ENCODE measurements at places on chromosomes 6 and 20.

- DNase-seq, result no peak
These were observed 62.0 kb downstream of the FAM120B start for GRCh38 chr6:170368544-170368943.

- DNase-seq, result no peak
These were observed 38.4 kb downstream of the TMEM242 start for GRCh38 chr6:157284738-157285421.

DNA sequence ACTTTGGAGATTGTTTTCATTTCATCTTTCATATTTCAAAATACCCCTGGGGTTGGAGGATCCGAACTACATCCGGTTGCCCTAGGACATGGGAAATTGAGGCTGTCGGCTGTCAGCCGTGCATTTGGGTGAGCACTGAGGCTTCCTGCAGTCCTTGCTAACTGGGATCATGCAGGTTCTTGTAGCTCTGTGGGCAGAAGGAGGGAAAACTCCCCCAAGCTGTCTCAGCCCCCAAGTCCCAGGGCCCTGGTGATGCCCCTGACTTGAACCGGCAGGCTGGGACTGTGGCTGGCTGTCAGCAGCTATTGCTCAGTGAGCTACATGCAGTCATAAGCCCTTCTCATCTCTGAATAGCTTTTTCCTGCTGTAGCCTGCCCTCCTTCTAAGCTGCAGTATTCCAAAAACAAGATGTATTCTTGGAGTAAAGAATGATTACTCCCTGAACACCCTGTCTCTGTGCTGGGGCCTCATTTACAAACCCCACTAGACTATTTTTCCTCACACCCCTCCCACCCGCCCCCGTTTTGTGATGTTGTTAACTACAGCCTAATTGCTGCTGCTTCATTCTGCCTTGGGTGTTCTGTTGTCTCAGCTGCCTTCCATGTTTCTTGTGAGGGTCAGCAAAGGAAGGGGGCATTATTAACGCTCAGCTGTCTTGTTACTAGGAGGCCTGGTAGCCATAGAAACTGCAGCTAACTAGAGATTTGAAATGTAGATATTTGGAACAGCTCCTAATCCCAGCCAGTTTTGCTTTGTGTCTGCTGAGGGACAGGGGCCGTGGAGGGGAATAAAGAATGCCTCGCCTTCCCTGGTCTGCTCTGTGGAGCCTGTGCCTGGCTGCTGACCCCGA lies 18.1 kb downstream of the MTRES1 start:
- no peak for DNase-seq

GRCh38 chr6:141199074-141199473 lies 933.7 kb upstream of the GJE1 start:
- no peak for DNase-seq

- peak; percentile 44 for DNase-seq
These were observed 125.0 kb downstream of the C6orf118 start for GRCh38 chr6:165184192-165184979.

DNA sequence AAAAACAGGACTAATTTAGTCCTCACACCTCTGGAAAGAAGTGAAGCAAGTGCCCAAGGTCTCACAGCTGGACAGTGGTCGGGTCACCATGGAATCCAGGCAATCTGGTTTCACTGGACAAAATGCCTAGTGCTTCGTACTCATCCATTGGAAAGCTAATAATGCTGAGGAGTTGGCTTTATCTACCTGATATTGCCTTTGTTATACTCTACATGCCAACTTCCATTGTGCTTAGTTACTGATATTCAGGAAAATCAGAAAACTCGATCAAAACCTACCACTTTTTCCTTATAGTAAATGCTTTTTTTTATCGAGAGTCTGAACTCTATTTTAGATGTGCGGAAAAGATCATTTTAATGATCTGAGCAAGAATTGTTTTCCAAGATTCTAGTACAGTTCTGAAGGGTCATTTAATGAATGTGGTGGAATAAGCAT lies 966 bp downstream of the CFAP206 start:
- DNase-seq, result no peak

DNA sequence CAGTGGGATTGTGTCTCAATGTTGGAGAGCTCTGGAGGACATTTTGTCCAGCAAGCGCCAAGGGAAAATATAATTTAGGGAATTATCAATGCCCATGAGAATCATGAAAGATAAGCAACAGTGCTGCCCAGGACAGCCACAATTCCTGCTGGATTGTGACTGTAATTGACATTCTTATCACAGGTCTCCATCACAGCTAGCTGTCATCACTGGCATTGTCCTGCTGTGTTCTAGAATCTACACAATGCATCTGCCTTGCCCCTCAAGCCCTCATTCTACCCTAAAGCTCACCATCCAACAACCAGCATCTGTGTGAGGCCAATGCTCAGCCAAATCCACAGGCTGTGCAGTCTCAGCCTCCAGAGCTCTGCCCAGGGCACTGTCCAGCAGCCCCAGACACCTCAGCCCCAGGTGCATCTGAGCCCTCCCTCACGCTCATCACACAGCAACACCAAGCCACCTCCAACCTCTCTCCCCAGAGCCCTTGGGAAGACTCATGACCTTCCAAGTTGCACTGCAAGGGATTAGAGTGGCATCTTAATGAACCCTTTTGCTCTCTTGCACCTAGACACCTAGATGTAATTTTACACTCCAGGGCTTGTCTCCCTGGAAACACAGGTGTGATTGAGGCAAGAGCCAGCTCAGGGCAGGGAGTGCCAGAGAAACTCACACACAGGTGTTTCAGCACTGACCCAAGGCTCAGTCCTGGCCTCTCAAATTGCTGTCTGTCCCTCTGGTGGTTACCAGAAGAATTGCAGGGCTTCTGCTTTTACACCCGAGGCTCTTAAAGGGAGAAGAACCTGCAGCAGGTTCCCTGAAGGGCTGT lies 85.2 kb upstream of the PHACTR3 start:
- DNase-seq, result peak; percentile 11

DNA sequence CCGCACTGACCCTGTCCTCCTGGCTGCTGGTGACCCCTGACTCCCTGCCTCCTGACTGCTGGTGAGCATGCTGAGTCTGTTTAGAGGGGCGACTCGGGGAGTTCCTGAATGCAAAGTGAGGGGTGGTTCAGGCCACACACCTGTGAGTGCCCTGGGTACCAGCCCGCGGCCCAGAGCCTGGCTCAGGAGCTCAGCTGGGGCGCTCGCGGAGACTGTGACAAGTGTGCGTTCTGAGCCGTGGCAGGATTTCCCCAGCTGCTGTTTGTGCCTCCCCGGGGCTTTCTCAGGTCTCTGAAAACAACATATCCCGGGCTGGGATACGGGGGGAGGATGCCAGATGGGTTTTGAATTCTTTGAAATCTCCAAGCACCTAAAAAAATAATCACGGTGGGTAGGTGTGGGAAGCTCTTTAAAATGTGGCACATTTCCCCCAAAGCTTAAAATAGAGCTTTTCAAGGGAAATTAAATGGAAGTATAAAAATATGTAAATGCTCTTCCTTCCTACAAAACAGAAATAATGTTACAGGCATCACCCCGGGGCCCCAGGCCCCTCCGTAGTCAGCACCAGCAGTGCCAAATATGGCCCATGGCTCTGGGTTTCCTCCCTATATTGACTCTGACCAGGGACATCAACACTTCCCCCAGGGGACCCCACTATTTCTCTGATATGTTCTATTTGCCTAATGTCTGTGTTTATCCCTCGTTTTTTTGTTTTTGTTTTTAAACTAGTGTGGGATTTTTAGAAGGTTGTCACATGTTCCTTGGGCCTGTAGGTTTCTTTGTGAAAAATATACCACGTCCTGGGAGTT lies 49.9 kb upstream of the TAGAP start:
- DNase-seq, result no peak

- DNase-seq, result no peak
These were observed 143.5 kb upstream of the AKAP12 start for GRCh38 chr6:151096255-151096612.

DNA sequence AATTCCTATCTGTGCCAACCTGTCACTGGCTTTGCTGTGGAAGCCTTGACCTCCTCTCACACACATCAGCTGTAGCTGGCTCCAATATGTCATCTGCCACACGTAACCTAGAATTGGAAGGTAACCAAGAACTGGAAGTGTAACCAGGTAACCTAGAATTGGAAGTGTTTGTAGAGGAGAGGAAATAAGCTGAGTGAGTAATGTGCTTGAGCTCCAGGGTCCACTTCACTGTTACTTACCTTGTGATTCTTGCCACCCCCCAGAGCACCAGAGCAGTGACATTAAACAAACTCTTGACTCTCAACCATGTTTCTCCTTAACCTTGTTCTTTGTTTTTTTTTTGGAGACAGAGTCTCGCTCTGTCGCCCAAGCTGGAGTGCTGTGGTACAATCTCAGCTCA lies 350.5 kb downstream of the NRN1 start:
- no peak for DNase-seq

DNA sequence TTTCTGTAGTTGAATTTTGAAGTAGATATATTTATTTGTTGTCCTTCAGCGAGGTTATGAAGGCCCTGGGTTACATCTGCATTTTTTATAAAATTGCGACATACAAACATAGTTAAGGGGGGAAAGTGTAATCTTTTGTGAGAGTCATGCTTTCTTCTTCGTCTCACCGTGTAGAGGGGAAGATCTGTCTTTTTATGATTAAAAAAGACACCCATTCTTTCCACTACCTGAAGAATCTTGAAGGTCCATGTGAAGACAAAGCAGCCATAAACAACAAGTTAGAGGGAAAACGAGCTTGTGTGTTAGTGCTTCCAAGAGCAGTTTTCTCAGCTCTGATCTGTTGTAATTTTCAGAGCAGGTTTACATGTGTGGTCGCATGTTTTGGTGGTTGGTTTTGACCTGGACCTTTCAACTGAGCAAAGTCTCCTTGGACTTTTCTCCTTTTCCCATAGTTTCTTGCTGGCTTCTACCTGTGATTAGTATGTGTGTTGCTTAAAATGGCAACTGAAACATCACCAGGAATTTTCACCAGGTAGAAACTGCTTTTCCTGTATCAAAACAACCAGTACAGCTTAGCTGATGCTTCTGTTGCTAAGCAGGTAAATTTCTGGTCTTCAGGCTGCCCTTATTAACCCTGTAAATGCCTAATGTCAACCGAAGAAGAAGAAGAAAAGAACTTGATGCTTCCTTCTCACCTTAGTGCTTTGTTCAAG lies 37.3 kb downstream of the RREB1 start:
- DNase-seq, result no peak

DNA sequence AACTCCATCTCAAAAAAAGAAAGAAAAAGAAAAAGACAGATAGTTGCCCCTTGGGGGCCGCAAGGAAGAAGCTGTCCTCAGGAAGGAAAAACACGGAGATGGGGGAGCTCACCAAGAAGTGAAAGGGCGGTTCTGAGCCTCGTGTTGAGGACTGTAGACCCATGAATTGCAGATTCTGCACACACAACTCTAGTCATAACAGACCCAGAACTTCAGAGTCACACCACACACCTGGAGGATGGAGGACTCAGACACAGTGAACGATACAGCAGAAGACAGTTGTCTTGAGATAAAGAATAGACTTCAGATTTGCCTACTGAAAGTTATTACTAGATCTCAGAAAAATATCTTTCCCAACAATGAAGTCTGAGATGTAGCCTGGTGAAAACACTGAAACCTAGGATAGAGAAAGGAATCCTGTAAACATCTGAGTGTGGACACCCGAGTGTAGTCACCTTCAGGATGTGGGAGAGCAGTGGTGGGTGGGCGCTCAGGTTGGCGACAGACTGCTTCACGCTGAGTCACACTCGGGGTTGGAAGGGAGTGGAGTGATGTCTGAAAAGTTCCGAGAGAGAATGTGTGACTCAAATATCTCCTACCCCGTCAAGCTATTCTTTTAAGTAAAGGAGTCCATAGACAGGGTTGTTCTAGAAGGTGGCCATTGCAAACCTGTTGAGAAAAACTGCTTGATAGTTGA lies 88.1 kb downstream of the MAP3K4 start:
- DNase-seq, result peak; percentile 36

- no peak for DNase-seq
These were observed 402.6 kb downstream of the BCKDHB start for GRCh38 chr6:80508885-80509630.

DNA sequence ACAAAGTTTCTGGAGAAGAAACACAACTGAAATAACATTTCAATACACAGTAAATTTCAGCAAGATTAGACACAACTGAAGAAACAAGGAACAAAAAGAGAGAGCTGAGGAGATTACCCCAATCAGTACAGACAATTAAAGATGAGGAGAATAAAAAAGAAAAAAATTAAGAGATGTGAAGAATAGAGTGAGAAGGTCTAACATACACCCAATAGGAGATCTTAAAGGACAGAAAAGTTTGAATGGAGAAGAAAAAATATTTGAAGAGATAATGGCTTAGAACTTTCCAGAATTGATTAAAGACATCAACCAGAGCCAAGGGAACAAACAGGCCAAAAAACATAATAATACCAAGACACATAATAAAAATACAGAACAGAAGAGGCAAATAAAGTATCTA lies 116.4 kb downstream of the HUS1B start:
- no peak for DNase-seq

- no peak for DNase-seq
These were observed 431.9 kb upstream of the SULF2 start for GRCh38 chr20:48217190-48217589.

DNA sequence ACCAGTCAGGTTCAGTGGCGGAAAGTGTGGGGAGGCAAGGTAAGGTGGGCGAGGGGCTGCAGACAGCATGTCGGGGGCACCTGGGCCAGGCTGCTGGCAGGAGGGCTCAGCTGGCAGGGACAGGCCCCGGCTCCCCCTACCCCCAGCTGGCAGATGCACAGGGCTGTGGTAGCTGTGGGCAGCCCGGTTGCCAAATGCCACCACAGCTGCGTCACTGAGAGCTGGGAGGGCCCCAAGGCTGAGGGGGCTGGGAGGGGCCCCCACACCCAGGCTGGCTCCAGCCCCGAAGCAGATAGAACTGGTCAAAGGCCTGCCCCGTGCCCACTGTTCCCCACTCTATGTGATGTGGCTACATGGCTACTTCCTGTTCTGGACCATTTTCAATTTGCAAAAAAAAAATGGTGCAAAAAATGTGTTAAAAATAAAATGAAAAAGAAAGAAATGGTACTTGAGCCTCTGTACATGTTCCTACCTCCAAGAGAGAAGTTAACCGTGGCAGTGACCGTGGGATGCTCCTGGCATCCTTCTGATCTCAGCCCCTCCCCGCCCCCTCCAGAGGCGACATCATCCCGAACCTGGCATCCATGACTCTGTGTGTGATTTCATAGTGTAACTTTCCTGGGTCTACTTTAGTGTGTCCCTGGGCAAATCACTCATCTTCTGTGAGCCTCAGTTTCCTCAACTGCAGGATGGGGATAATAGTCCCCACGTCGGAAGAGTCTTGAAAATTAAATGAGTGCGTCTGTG lies 64.4 kb downstream of the UBE2V1 start:
- peak; percentile 33 for DNase-seq

DNA sequence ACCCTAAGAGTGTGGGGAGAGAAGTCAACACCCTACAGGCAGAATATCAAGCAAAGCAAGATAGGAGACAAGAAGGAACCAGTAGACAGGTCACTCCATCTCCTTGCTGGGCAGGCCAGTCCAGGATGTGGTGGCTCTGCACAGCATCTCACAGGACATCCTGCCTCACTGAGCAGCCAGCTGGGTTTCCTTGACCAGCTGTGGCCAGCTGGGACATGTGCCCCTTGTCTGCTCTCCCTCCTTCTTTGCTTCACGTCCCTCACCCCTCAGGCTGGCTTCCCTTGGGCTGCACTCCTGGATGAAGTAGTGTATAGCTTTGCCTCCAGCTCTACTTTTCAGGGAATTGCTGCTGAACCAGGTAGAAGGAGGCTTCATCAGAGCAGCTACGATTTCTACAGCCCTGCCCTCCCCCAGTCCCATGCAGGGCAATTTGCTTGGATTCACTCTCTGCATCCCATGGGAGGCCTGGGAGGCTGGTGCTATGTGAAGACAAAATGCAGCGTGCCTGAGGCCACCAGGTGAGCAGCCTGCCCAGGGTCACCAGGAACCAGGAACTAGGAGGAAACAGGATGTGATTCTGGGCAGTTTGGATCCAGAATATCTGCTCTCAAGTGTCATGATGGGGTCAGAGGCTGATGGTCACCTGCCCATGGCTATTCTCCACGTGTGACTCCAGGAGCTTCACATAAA lies 110.0 kb upstream of the PMEPA1 start:
- DNase-seq, result no peak

Measured in stromal cell of bone marrow (primary cell).